ENCODE measurements at places on chromosomes 16 and 17.

- DNase-seq, result no peak
These were observed 3.1 kb downstream of the SLC43A2 start for GRCh38 chr17:1625581-1625980.

GRCh38 chr17:74457146-74457819 lies 9.2 kb upstream of the CD300A start:
- DNase-seq, result peak; percentile 89

- DNase-seq, result no peak
These were observed 63.6 kb downstream of the ASIC2 start for GRCh38 chr17:33229499-33229898.

DNA sequence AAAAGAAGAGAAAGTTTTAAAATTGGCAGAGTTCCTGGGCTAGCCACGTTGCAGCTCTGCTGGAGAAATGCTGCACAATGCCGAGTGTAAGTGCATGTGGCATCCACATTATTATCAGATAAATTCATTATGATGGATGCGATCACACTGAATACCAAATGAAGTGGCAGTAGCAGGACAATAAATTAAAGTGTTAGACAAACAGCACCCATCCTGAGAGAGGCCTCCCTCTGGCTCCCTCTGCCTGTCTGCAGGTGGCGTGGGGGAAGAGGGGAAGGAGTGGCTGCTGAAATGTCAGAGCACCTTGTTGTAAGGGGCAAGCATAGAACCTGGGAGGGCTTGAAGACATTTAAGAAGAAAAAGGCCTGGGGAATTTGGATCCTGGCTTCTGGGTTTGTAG lies 324.1 kb downstream of the HAPSTR1 start:
- DNase-seq, result no peak

- DNase-seq, result no peak
These were observed 31.2 kb downstream of the XYLT1 start for GRCh38 chr16:17439580-17439979.

DNA sequence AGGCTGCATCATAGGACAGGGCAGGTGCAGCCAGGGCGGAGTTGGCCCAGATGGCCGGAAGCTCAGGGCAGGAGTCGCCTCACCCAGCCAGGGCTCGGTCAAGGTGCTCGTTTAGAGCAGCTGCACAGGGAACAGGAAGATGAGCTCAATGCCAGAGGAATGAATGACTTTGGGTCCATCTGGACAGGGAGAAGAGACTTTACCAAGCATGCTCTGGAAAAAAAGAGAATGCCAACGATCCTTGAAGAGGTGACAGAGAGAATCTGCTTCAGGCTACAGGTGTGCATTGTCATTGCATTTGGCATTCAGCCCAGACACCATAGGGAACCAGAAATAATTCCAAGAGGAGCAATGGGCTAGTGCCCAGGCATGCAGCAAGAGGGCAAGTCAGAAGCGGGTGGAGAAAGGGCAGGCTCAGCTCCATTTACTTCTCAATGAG lies 6.7 kb upstream of the MPP3 start:
- DNase-seq, result no peak

GRCh38 chr17:80968602-80969029 lies 23.0 kb upstream of the CHMP6 start:
- no peak for DNase-seq
